Neural progenitor cell (in vitro differentiated cells): ENCODE measurements at places on chromosomes 2 and 18. TPM values are rescaled to one million over a fixed set of nuclear protein-coding genes. Genes with fewer than 3 reads are reported as not detected.

DSG2 gene
- total RNA-seq = 50.5 and 65.6 TPM in 2 replicates

DNA sequence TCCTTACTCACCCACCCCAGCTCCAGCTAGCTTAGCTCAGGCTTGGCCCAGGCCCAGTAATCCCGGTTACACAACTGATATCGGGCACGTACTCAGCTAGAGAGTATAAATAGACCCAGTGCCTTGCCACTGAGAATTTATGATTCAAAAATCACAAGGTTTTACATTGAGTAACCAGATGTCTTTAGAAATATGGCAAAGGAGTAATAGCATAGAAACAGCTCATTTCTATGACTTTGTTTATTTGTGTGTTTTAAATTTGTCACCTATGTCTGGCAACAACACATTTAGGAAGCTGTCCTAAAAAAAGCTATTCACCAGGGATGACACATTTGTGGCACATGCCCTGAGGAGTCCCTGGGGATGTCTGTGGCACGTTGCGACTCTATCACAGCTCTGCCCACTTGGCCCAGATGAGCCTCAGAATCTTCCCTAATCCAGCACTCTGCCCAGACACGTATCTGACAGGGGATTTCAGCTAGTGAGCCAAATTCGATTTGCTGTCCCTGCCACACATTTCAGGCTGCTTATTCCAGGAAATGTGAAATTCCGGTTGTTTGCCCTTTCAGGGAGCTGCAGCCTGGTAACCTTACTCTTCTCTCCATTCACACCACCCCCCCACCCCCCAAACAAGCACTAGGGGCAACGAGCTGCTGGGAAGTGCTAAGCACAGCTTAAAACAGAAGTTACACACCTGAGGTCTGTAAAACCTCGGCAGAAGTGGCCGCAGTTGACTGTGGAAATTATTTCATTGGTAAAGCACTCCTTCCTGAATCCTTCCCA lies 85.4 kb upstream of the ZCCHC2 start:
- no peak for DNase-seq

- DNase-seq = no peak
These were observed 326.3 kb downstream of the TSN start for GRCh38 chr2:122081751-122082150.

SFXN5 gene
- total RNA-seq = 3.4 and 7.3 TPM in 2 replicates

CDH7 gene
- total RNA-seq = 2.7 TPM in 2 replicates

HOXD9 gene
- not detected in 2 replicates for total RNA-seq

DNA sequence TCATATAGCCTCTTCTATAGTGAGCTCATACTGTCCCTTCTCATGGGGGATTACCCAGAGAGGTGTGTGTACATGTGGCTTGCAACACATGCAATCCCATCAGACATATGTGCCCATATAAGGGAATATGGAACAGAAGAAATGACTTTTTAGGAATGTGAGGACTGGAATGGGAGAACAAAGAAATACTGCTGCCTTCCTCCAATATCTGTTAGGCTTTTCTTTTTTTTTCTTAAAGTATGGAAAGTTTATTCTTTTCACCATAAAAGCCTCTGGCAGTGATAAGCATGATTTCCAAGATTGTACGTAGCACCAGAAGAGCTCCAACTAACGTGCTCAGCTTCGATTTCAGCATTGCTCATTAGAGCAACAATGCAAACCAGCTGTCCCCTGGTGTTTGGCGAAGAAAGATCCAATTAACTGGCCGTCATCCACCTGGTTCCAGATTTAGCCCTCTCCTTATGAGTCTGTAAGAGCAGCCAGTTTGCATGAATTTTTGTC lies 113.6 kb downstream of the ADCYAP1 start:
- peak; percentile 67 for DNase-seq

TGFA gene
- 0.37 TPM in 1 of 2 replicates, not detected in the other for total RNA-seq

DSG4 gene
- not detected in 2 replicates for total RNA-seq

- no peak for DNase-seq
These were observed 330.8 kb downstream of the TXNL1 start for GRCh38 chr18:56307354-56308170.

DNA sequence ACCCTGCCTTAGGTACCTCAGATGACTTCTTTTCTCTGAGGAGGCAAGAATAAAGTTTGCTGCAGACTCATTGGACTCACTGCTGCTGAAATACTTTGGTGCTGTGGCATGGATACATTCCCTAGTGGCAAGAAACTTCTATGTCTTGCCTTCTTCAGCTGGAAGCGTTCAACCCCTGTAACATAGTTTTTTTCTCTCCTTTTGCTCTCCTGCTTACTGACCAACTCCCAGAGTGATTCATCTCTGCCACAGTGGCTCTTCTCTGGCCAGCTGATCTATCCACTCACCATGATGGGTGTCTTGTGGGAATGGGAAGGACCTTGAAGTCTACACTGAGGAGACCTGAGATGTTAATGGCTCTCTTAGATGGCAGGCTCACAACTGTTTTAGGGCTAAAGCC lies 309.3 kb upstream of the LRRTM4 start:
- DNase-seq = no peak

LINC00305 gene
- total RNA-seq = not detected in 2 replicates

GRCh38 chr2:205807758-205808157 lies 125.5 kb downstream of the NRP2 start:
- DNase-seq = no peak

DAPL1 gene
- total RNA-seq = not detected in 2 replicates

OSBPL6 gene
- total RNA-seq = 14.0 and 14.8 TPM in 2 replicates

DNA sequence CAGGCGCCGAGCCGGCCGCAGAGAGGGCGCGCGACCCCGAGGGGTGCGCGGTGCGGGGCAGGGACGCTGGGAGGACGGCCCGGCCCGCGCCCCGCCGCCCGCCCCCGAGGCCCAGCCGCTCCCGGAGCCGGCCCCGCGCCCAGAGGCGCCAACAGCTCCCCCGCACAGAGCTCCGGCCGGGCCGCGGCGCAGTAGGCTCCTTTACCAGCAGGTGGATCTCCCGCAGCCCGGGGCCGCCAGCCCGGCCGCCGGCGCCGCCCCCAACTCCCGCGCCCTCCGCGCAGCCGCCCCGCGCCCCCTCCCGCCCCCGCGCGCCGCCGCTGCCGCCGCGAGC lies 258 bp downstream of the MGAT4A start:
- no peak for DNase-seq
